ENCODE measurements at places on chromosomes 3 and 15.

DNA sequence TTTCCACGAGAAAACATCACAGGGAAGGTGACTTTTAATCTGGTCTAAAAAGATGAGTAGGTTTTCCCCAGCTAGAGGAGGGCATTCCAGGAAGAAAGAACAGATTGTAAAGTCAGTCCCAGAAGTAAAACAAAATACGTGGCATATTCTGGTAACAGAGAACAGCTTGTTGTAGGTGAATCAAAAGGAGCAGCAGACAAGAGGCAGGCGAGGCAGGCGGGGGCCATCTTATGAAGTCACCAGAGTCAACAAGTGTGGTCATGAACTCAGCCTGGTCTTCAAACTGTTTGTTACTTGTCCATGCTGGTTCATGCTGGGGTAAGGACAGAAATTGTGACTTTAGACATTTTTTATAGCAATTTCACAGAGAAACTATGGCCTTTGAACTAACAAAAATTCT is 4.0 kb upstream of the POPDC2 start:
- no peak for DNase-seq

- DNase-seq = no peak
These were observed 199.1 kb downstream of the FAM43A start for GRCh38 chr3:194884649-194885315.

DNA sequence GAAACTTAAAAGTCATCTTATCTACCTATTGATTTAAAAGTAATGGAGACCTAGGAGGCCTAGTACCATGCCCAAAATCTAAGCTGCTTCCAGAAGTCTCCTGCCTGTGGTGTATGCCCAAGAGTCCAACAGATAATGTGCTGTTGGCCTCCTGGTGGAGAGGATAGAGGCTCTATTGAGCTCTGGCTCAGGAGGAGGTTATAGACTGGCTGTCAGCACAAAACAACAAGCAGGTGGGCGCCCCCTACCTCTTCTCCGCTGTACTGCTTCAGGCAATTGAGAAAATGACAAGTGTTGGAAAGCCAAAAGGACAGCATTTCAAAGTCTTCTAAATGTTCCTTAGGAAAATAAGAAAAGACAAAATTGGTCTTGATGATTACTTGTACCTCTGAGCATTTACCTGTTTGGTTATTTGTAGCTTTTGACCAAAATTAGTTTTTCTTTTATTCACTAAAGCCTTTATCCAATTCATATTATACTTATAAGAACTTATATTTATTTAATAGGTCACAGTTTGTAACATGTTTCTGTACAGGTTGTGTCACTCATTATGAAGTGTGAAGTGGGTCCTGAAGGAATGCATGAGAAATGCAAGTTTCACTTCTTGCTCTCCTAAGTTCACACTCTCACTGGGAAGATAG is 17.2 kb upstream of the GNB5 start:
- peak; percentile 59 for DNase-seq

- DNase-seq = no peak
These were observed 3.0 kb upstream of the TJP1 start for GRCh38 chr15:29825227-29825626.

DNA sequence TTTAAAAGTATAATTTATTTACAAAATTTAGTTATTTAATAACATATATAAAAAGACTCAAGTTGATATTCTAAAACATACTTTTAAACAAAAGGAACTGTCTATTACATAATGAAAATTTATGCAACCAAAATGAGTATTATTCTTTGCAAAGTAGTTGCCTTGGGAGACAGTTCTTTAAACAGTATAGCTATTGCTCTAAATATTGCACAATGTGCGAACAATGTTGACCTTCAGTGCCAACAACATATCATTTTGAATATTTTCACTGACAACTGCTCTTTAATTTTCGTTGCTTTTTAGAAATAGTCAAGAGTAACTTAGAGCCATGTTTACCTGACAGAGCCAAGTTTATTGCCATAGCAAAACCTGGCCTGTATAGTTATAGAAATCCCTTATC is 124.9 kb downstream of the ZBTB20 start:
- DNase-seq = no peak

- no peak for DNase-seq
These were observed 1.2 kb downstream of the EIF1B start for GRCh38 chr3:40310705-40311104.

- DNase-seq = no peak
These were observed 725.4 kb upstream of the DPPA4 start for GRCh38 chr3:110062716-110063115.

- no peak for DNase-seq
These were observed 2.9 kb downstream of the TLR9 start for GRCh38 chr3:52222319-52223221.

DNA sequence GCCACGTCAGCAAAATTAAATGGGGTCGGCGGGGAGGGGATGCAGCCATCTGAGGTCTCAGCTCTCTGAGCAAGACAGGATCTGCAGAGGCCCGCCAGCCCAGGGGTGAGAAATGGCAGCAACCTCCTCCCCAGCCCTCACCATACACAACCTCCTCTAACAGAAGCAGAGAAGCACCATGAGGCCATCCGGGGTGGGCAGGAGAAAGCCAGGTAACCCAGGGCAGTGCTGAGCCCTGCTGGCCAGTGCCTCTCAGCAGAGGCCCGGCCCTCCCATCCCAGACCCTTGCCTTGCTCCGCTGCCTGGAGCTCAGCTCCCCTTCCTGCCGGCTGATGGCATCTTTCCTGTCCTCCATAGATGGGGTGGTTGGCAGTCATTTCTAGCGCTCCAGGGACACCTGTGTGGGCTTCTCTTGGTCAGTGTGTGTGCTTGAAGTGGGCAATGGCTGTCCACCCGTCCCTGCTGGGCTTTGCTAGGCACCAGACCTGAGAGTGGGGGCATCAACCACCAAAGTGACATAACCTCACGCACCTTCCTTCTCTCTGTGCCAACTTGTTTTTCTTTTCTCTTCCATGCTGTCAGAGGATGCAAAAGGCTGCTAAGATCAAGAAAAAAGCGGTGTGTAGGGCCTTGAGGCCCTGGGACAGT is 175.8 kb downstream of the NSMCE3 start:
- DNase-seq = no peak

Measured in stimulated activated CD8-positive, alpha-beta memory T cell treated with anti-CD3 and anti-CD28 coated beads, Interleukin-4, amount 100 ng/mL, for 1 hour (primary cell).